Retina (tissue), 1 donor: ENCODE measurements at places on chromosomes 7 and 10.
A peak's percentile ranks its signal among the peaks of the same experiment; 100 is the strongest.

DNA sequence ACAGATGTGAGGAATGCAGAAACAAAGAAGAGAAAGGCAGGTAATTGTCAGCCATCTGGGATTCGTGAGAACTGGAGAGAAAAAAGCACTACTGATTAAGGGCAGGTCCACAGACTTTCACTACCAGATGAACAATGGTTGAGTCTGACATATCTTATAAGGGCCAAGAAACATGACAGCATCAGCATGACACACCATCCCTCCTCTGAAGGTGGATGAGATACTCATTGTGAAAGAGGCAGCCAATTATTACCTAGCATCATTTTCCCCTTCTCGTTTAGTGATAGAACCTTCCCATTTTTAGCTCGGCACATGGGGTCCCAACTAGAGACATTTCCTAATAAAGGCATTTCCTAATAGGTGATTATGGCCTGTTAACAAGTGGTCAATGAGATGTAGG is 19.2 kb upstream of the MET start:
- DNase-seq, result no peak

DNA sequence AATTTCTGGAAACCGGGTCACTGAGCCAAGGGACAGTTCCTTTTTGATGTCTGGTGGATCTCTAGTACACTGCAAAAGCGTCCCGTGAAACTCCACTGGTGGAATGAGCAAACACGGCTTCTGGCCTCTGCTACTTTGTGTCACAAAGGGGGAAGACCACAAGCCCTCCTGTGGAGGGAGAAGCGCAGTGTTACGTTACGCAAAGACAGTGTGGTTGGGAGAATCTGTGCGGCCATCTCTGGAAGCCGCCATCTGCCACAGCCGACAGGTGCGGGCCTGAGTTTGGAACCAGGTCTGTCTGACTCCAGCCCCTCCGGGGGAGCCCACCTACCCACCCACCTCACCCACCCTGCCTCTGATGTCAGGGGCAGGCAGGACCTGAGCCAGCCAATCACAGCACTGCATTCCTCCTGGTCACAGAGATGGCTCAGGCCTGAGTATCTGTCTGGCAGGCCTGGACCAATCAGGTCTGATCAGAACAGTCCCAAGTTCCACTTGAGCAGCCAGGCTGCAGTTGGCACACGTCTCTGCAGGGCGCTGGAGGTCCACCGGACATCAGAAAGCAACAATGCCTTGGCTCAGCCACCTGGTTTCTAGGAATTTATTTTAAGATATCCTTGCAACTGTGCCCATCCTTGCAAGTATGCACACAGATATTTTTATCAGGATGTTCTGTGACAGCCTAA is 3.0 kb upstream of the CYP2W1 start:
- DNase-seq, result no peak

DNA sequence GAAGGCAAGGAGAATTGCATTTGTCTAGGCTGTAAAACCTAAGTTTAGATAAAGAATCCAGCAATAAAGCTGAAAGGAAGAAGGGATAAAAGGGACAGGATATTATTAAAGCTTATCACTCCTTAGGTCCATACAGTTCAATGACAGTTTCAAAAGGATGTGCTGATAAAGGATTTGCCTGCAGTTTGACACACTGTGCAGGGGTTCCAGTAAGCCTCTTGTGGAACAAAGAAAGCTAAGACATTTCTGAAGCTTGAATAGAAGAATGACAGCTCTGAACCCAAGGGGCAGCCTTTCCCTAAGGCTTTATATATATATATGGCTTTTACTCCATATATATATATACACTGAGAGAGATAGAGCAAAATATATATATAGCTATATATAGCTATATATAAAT is 276.8 kb upstream of the GRM3 start:
- DNase-seq, result no peak

DNA sequence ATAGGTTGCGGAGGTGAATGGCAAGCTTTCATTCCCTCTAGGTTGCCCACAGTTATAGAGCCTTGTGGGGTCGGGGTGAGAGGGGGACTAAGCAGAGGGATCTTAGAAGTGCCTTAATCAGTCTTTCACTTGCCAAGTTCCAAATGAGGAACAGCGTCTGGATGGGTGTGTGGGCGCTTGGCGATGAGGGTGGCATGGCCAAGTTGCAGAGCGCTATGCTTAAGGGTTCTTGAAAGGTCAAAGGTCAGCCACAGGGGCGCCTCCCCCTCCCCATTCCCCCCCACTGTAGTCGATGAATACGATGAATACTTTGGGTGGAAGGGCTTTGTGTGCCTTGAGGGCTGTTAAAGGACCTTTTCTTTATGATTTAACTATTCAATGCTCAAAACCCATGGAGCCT is 185.0 kb downstream of the TCF7L2 start:
- DNase-seq, result no peak

DNA sequence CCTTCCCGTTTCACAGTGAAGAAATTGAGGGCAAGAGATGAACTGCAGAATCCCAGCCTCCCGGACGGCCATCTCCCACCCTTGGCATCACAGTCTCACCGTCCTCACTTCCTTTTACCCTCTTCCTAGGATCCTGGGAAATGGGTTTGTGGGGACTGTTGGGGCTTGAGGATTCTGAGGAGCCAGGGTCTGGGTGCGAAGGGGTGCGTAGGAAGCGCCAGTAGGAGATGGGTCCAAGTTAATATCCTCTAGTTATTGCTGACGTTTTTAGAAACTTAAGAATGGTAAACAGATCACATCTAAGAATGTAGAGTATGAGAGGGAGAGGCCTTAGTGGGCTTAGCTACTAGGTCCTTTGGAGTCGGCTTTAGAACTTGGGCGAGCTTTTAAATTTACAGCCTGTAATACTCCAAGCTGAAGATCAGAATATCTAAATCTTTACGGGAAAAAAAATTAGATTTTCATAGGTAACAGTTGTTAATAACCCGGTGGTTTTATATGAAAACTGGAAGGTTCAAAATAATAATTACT is 696 bp downstream of the MALSU1 start:
- no peak for DNase-seq

DNA sequence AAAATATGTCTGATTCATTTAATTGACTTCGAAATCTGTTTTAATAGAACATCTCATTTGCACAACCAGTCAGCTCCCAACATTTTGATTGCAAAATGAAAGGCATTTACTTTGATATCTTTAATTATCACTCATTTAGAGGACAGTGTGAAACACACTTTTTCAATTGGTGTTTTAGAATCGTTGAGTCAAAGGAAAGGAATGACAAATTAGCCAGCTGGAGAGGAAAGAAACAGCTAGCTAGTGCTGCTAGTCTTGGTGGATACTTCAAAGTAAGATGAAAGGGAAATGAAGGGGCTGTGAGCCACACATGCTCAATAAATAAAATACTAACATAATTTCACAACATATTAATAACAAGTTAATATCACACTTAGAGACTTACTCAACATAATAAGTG is 570.2 kb downstream of the PHTF2 start:
- DNase-seq, result no peak

DNA sequence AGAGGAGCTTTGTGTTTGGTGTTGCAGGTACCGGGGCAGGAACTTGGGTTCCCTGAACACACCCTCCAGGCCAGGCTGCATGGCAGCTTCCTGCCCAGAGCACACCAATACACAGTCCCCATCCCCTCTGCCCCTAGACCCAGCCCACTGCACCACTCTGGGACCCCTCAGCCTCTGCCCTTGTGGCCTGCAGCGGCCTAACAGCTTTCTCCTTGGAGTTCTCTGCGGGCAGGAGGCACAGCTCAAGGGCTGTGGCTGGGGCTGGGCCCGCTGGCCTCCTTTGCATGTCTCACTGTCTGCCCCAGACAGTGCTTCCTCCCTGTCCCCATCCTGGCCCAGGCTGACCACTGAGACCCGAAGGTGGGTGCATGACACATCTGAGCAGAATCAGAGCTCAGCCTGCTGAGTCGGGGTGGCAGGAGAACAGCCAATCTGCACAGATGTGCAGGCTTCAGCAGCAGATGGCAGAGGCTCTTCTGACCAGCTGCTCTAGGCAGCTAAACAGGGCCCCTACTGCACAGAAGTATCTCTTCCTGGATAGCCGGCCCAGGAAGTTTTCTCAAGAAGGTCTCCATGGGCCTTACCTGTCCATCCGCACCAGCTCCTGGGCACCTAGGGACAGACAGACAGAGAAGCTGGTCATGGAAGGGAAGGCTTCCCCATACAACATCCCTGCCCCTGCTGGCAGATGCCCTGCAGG is 20.8 kb downstream of the VSIR start:
- peak; percentile 34 for DNase-seq

DNA sequence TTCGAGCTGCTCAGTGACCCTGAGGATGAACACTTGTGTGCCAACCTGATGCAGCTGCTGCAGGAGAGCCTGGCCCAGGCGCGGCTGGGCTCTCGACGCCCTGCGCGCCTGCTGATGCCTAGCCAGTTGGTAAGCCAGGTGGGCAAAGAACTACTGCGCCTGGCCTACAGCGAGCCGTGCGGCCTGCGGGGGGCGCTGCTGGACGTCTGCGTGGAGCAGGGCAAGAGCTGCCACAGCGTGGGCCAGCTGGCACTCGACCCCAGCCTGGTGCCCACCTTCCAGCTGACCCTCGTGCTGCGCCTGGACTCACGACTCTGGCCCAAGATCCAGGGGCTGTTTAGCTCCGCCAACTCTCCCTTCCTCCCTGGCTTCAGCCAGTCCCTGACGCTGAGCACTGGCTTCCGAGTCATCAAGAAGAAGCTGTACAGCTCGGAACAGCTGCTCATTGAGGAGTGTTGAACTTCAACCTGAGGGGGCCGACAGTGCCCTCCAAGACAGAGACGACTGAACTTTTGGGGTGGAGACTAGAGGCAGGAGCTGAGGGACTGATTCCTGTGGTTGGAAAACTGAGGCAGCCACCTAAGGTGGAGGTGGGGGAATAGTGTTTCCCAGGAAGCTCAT is 1.1 kb downstream of the DDIT4 start:
- peak; percentile 83 for DNase-seq

DNA sequence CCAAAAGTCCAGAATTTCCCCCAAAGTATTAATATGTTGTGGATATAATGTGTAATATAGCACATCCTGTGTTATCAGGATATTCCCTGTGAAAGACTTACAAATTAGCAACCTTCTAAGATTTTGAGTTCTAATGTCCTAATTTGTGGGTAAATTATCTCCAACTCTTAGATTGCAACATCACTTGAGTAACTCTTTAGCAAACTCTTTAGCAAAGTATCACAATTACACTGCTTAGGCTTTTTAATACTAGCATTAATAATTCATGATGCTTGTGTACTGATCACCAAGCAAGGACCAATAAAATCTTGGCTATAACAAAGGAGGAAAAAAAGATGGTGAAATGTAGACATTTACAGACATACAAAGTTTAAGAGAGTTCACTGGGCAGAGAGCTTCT is 27.7 kb downstream of the HIP1 start:
- no peak for DNase-seq

GRCh38 chr10:124032971-124033886 is 60.2 kb downstream of the CHST15 start:
- DNase-seq, result no peak

GRCh38 chr7:112887337-112887736 is 97.1 kb upstream of the TMEM168 start:
- no peak for DNase-seq

GRCh38 chr10:78830062-78830975 is 238.4 kb upstream of the ZMIZ1 start:
- DNase-seq, result no peak

- DNase-seq, result no peak
Observed at GRCh38 chr7:136245327-136246004, 268.3 kb upstream of the MTPN start.

GRCh38 chr10:75040576-75040975 is 70.9 kb upstream of the SAMD8 start:
- DNase-seq, result no peak

GRCh38 chr7:46554688-46555422 is 633.8 kb upstream of the IGFBP3 start:
- no peak for DNase-seq

DNA sequence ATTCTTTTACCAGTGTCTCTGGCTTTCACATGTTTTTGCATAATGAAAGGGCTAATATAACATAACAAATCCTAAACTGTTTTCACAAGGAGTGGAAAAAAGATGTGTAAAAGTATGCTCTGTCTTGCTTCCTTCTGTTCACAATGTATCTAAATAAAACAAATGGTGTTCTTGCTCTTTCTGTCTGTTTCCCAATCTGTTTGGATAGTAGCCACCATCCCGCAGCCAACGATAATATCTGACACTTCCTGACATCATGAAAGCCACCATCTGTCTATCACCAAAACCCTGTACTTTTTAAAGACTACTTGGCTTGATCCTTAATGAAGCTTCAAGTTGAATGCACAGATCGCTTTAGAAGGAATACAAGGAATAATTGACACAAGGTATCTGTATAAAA is 246.2 kb downstream of the ETV1 start:
- DNase-seq, result no peak

DNA sequence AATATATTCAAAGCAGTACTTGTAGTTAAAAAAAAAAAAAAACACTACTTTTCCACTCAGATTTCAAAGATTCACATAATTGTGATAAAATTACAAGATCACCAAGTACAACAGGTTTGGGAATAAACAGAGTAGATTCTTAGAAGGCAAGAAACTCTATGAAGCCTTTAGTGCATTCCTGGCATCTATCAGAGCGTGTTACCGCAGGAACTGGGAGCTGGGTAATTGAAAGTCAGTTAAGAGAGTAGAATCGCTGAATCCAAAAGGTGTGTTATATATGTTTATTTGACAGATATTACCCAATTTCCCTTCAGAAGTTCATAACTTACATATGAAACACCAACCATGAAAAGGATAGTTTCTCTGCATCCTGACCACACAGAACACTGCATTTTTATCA is 159.2 kb upstream of the PLXNA4 start:
- DNase-seq, result no peak

GRCh38 chr7:12360948-12361347 is 42.7 kb downstream of the VWDE start:
- no peak for DNase-seq

GRCh38 chr7:107605218-107605815 is 25.3 kb downstream of the BCAP29 start:
- DNase-seq, result no peak

DNA sequence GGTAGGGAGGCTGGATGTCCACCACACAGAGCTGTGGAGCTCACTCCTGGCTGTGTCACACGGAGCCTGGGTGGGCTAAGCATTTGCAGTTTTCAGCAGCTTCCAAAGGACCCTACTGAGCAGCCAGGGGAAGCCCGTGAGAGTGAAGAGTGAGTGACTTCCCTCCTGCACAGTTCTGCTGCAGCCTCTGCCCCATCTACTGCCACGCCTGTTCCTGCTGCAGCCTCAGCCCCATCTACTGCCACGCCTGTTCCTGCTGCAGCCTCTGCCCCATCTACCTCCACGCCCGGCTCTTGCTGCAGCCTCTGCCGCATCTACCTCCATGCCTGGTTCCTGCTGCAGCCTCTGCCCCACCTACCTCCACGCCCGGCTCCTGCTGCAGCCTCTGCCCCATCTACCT is 12.2 kb downstream of the ADAM8 start:
- DNase-seq, result no peak

- no peak for DNase-seq
Observed at GRCh38 chr7:74230446-74231231, 20.8 kb downstream of the LAT2 start.
